Esophagus (tissue), 2 donors: ENCODE measurements at places on chromosomes 2 and 18. TPM values are rescaled to one million over a fixed set of nuclear protein-coding genes. Genes with fewer than 3 reads are reported as not detected.

The TRIM43 gene
- polyA plus RNA-seq: not detected

The LOXHD1 gene
- 0.02 TPM for polyA plus RNA-seq

The CYP27C1 gene
- 1.4 TPM for polyA plus RNA-seq

The LHCGR gene
- polyA plus RNA-seq: 1.1 TPM

The FLACC1 gene
- 0.59 TPM for polyA plus RNA-seq

The LIPG gene
- polyA plus RNA-seq: 0.47 TPM

The C2orf66 gene
- polyA plus RNA-seq: 0.16 TPM

The PAX3 gene
- not detected for polyA plus RNA-seq

The SGPP2 gene
- 5.5 TPM for polyA plus RNA-seq

The VIL1 gene
- polyA plus RNA-seq: 0.26 TPM

The CDK15 gene
- polyA plus RNA-seq: 0.18 TPM

The TFPI gene
- polyA plus RNA-seq: 6.8 TPM

The CNDP1 gene
- 0.04 TPM for polyA plus RNA-seq

The TEKT4 gene
- 0.10 TPM for polyA plus RNA-seq

The DNAJC5G gene
- polyA plus RNA-seq: 0.14 TPM

The SPATA3 gene
- polyA plus RNA-seq: not detected

The ALPI gene
- polyA plus RNA-seq: not detected

The GCKR gene
- 2.1 TPM for polyA plus RNA-seq

The ZEB2 gene
- polyA plus RNA-seq: 3.7 TPM

The MAP4K3 gene
- polyA plus RNA-seq: 7.0 TPM

The PIEZO2 gene
- polyA plus RNA-seq: 0.37 TPM

The TIMM21 gene
- polyA plus RNA-seq: 22.4 TPM

The SKOR2 gene
- not detected for polyA plus RNA-seq

The KCNG2 gene
- 0.04 TPM for polyA plus RNA-seq

The UGT1A1 gene
- polyA plus RNA-seq: 2.0 TPM

The BCL2L11 gene
- 3.9 TPM for polyA plus RNA-seq
